Activated CD4-positive, CD25-positive, alpha-beta regulatory T cell treated with anti-CD3 and anti-CD28 coated beads, Interleukin-2, amount 50 U/mL, for 16 hours (primary cell): ENCODE measurements at places on chromosomes 13 and 19.

- no peak for DNase-seq
These were observed 9.3 kb upstream of the CEACAM3 start for GRCh38 chr19:41787055-41787454.

DNA sequence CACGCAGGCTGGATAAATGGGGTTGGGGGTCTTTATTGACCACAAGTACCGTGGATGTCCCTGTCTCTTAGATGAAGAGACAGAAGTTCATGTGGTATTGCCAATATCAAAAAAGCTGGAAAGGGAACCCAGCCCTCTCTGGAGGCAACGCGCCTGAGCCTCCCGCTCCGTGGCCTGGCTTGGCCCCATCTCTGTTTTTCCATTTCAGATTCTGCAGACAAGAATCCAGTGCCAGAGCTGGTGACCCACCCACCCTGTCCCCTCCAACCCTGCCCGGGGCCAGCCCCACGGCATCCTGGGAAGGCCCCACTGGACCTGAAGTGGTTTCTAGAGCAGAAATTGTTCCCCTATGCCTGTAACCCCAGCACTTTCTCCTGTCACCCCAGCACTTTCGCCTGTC, 57.7 kb downstream of the PTPRS start:
- DNase-seq, result no peak

DNA sequence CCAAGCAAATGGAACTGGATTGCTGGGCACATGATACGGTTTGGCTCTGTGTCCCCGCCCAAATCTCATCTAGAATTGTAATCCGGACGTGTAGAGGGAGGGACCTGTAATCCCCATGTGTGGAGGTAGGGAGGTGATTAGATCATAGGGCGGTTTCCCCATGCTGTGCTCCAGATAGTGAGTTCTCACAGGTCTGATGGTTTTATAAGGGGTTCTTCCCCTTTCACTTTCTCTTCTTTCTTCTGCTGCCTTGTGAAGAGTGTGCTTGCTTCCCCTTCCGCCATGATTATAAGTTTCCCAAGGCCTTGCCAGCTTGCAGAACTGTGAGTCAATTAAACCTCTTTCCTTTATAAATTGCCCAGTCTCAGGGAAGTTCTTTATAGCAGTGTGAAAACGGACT, 32.6 kb upstream of the MTIF3 start:
- DNase-seq, result no peak

DNA sequence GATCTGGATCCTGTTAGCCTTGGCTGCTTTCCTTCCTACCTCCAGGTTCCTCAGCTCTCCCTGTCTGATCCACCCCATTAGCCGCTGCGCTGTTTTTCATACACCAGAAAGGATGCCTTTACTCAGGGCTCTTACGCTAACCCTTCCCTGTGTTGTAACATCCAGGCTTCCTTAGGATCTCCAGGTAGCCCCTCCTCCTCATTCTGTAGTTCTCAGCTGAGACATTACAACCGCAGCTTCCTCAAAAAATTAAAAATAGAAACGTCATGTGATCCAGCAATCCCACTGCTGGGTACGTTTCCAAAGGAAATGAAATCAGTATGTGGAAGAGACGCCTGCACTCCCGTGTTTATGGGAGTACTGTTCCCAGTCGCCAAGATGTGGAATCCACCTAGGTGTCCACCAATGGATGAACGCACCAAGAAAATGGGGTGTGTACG, 18.4 kb upstream of the MYADM start:
- no peak for DNase-seq

GRCh38 chr13:30021611-30022010, 171.2 kb upstream of the UBL3 start:
- DNase-seq, result no peak

DNA sequence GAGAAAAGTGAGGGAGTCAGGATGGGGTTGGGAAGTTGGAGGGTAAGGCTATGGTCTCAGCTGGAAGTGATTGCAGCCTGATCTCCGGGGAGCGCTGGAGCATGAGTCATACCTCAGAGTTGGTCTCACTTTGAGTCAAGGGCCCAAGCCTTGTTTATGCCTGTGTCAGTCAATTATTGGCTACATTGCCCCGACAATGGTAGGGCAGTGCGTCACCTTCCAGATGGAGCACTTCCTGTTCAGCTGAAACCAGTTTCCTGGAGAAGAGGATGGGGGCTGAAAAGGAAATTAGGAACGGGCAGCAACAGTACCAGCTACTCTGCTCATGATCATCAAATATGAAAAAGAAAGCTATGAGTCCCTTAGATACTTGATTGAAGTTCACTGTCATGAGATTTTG, 60.4 kb downstream of the ADGRE1 start:
- no peak for DNase-seq

- no peak for DNase-seq
These were observed 7.1 kb downstream of the MIDN start for GRCh38 chr19:1255186-1256161.

GRCh38 chr13:24110011-24110410, 50.5 kb upstream of the SPATA13 start:
- DNase-seq, result no peak

DNA sequence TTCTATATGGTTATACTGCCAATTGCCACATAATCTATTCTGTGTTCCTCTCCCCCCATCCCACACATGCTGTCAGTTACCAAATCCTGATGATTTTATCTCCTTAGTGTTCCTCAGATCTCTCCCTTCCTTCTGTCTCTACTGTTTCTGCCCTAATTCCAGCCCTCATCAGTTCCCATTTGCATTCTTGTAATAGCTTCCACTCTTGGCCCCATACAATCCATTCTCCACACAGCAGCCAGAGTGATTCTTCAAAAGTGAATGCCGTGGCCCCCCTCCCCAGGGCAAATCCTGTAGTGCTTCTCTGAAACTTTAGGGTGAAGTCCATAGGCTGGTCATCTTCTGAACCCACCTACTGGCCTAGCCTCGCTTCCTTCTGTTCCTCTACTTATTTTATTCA, 114.4 kb downstream of the ZAR1L start:
- DNase-seq, result no peak

DNA sequence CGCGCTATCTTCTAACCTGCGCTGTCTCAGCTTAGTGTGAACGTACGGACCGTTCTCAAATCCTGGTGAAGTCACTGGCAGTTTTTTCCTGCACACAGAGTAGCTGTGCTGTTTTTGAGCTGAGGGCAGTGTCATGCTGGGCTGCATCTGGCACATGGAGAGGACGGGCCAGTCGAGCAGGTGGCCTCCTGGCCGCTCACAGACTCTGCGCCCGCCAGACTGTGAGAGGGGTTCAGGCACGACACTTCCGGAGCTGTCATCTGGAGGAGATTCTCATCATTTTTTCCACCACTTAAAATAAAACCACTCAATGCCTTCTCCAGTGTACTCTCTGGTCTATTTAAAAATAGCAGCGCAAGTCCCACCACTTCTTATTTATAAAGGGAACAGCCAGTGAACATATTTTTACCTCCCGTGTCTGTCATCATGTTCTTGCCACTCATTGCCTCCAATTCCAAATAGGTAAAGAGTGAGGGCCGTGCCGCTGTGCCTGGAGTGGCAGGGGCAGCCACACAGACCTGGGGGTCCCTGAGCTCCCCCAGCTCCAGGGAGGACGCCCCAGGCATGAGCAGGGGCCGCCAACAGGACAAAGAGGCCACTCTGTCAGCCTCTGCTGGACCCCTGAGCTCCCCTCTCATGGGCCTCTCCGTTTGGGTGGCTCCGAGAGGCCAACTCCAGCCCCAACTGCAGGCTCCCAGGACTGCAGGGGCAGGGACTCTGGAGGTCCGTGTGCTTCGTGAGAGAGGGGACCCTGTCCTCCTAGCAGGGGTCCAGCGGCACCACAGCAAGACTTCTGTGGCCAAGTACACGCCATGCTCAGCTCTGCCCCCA, 36.9 kb upstream of the GRTP1 start:
- no peak for DNase-seq

GRCh38 chr19:10566408-10566657, 523 bp upstream of the KRI1 start:
- no peak for DNase-seq

DNA sequence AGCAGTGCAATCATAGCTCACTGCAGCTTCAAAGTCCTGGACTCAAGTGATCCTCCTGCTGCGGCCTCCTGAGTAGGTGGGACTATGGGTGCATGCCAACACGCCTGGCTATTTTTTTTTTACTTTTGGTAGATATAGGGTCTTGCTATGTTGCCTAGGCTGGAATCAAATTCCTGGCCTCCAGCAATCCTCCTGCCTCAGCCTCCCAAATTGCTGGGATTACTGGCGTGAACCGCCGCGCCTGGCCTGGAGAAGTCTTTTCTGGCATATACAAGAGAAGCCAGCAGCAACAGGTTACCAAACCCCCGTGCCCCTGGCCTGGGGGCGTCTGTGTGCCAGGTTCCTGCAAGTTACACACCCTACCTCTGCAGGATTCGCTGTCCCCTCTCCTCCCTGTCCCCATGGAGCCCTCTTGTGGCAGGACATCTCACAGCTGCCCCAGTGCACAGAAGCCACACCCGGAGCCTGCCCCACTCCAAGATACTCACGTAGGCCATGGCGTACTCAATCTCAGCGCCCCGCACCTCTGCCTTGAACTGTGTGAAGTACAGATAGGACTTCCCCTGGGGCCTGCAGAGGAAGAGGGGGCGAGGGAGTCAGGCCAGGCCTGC, 9.9 kb downstream of the MYDGF start:
- no peak for DNase-seq

DNA sequence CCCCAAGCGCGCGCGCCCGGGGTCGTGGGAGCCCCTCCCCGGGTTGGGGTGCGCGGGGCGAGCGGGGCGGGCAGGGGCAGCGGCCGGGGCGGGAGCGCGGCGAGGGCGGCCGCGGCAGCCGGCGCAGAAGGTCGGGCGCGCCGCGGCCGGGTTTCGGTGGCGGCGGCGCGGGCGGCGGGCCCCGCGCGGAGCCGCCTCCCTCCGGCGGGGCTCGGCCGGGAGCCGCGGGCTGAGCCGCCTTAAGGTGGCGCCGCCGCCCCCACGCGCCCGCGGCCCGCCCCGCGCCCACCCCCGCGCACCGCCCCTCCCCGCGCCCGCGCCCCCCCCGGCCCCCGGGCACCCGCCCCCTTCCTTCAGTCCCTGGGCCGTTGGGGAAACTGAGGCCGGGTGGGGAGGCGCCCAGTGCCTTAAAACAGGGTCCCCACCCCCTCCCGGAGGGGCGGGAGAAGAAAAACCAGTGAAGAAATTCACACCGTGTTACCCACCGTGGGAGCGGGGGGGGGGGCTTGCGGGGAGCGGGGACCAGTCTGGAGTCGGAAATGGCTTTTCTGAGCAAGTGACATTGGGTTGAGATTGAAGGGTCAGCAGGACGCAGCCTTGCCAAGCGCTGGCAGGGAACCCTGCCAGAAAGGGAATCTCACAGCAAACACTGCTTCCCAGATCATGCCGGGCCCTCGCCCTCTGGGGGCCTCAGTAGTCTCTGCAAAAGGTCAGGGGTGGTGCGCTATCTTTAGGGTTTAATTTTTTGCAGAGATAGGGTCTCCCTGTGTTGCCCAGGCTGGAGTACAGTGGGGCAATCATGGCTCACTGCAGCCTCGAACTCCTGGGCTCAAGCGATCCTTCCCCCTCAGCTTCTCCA, at the start of gene TLE2:
TLE2 (minus strand) TSS at position 216 of the 859 bp plus-strand sequence. CDS start 376 bp downstream, outside the sequence.
- DNase-seq, result no peak

DNA sequence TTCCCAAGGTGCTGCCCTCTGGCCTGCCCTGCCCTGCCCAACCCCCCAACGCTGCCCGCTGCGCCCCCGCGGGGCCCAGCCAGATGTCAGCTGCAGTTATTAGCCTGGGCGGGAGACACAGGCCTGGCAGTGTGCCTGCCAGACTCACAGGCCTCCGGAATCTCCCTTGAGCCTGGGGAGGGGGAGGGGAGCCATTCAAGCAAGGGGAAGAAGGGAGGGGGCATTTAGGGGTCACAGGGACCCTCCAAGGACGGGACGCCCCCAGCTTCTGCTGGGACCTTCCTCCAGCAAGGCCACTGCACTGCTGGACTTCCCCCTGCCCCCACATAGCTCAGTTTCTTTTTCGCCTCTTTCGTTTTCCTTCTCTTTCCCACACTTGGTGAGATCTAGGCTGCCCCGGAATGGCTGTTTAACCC, 2.6 kb upstream of the JUNB start:
- no peak for DNase-seq

GRCh38 chr19:58097781-58098681, at the start of gene ZSCAN18:
Gene ZSCAN18, minus strand, starts transcription at chr19:58098231. Its CDS starts 7,964 bp downstream, at chr19:58090267.
- peak; percentile 87 for DNase-seq

- no peak for DNase-seq
These were observed 12.7 kb downstream of the EGLN2 start for GRCh38 chr19:40811478-40812341.

- no peak for DNase-seq
These were observed 53.0 kb downstream of the CHST8 start for GRCh38 chr19:33674626-33675367.

DNA sequence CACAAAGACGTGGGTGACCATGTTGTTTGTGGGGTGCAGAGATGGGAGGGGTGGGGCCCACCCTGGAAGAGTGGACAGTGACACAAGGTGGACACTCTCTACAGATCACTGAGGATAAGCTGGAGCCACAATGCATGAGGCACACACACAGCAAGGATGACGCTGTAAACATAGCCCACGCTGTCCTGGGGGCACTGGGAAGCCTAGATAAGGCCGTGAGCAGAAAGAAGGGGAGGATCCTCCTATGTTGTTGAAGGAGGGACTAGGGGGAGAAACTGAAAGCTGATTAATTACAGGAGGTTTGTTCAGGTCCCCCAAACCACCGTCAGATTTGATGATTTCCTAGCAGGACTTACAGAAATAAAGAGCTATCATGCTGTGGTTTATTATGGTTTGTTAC, 5.6 kb downstream of the KLK2 start:
- no peak for DNase-seq

DNA sequence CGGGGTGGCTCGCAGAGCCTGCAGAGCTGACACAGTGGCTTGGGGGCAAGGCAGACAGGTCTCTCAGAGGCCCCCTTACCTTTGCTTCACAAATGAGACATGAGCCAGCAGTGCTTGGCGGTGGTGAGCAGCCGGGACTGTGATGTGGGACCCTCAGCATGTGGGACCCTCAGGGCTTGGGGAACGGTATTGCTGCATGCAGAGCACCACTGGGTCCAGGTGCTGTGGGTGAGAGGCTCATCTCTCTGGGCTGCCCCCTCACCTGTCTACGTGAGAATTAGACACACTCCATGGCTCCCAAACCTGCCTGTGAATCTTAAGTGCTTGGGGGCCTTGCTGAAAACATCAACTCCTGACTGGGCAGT, 106.6 kb downstream of the COL4A2 start:
- DNase-seq, result no peak
